ENCODE measurements at places on chromosomes 5 and 9.

- no peak for DNase-seq
Observed at GRCh38 chr5:128315671-128316070, 222.4 kb downstream of the FBN2 start.

GRCh38 chr5:128782446-128782845, 182.8 kb upstream of the SLC27A6 start:
- DNase-seq = no peak

GRCh38 chr9:117664419-117664818, 39.8 kb upstream of the TLR4 start:
- DNase-seq = no peak

GRCh38 chr9:137626464-137626863, 7.7 kb downstream of the EHMT1 start:
- DNase-seq = no peak

- DNase-seq = no peak
Observed at GRCh38 chr9:81825846-81826516, 102.2 kb upstream of the SPATA31D4 start.

DNA sequence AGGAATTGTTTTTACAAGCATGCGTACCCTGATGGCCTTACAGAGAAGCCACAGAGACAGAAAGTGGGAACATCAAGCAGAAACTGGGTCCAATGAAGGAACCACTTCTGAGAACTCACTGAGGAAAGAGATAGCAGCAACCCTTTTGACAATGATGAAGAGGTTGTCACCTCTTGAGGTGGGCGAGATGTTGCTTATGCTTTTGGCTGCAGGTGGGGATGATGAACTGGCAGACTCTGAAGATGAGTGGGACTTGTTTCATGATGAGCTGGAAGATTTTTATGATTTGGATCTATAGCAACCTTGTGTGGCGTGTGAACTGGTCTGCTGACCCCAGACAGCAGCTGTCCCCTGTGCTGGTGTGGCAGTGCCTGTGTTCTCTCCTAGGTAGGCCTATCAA, 50.9 kb downstream of the ZNF510 start:
- DNase-seq = no peak
